ENCODE measurements at places on chromosomes 1 and 21.

GRCh38 chr1:184388971-184389370 lies 2.1 kb downstream of the C1orf21 start:
- DNase-seq, result no peak

- peak; percentile 40 for DNase-seq
Measured at GRCh38 chr1:36765785-36766300, 268.5 kb downstream of the GRIK3 start.

GRCh38 chr1:179767996-179768395 lies 24.9 kb downstream of the FAM163A start:
- DNase-seq, result no peak

DNA sequence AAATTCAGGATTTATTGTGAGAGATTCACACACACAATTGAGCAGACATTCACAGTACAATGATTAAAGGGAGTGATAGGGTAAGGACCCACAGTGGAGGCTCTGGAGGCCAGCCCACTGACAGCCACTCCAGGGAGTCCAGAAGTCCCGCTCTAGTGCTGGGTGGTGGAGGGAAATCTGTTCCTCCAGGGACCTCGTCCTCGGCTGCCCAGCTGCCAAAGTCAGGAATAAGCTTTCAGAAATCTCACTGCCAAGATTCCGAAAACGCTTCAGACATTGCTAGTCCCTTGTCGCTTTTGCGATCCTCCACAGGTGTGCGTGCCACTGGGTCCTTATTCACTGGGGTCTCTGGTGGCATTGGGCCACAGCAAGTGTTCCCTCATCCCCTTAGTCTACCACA lies 2.3 kb downstream of the MX1 start:
- peak; percentile 51 for DNase-seq

DNA sequence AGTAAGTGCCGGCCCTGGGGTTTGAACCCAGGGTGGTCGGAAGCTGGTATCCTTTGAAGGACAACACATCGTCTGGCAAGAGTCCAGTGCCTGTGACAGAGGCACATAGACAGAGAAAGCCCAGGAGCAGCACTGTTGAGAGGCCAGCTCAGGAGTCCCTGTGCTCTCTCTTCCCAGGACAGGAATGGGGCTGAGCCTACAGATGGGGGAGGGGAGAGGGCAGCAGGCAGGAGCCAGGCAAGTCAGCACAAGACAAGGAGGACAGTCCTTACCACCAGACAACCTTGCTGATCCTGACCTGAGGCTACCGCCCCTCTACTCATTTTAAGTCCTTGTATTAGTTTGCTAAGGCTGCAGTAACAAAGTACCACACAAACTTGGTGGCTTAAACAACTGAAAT lies 27.7 kb upstream of the SYT6 start:
- no peak for DNase-seq

- DNase-seq, result no peak
Measured at GRCh38 chr1:228106800-228107054, 2.4 kb downstream of the MRPL55 start.

DNA sequence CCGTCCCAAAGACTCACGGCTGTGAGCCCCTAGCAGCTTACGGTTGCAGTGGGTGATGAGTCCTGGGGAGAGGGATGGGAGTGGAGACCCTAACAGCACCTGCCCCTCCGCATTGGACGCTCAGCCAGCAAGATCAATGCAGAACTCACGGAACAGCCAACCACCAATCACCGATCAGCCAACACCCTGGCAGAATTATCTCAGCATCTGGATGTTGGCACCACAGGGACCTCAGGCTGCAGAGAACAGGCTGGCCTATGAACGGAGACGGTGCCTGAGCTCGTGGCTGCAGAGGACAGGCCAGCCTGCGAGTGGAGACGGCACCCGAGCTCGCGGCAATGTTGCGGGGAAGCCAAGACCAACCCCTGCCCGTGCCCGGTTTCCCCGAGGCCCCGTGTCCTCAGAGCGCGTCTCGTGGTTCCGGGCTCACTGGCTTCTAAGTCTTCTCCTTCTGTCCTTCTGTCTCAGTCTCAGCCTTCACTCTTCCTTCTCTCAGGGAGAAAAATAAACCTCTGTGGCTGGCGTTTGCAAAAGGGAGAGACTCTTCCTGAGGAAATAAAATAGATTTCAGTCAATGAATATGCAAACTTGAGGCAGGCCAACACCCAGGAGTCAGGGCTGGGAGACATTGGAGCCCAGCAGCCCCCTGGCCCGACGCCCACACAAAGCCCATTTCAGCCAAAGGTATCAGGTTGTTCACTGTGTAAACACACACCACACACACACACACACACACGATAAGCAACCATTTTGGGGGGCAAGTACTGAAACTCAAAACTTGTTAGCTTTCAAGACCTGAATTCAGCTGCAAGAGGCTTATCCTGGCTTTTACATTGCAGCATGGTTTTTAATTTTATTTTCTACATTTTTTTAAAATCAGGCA lies 67.8 kb downstream of the SIK1 start:
- no peak for DNase-seq

DNA sequence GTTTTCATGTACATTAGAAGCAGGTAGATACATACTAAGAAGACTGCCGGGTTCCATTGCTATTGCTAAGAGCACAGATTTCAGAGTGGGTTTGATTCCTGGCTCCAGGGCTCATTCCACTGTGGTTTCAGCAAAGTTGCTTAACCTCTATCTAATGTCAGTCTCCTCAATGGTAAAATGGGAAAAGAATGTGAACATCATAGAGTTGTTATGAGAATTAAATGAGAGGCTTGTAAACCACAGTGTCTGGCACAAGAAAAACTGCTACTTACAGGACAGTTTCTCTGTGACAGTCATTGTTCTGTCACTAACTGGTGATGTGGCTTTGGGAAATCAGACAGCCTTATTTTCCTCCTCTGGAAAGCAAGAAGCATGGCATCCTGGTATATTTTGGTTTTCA lies 10.7 kb upstream of the PLXNA2 start:
- DNase-seq, result no peak

GRCh38 chr1:154973344-154974101 lies 958 bp upstream of the CKS1B start:
- DNase-seq, result peak; percentile 97

DNA sequence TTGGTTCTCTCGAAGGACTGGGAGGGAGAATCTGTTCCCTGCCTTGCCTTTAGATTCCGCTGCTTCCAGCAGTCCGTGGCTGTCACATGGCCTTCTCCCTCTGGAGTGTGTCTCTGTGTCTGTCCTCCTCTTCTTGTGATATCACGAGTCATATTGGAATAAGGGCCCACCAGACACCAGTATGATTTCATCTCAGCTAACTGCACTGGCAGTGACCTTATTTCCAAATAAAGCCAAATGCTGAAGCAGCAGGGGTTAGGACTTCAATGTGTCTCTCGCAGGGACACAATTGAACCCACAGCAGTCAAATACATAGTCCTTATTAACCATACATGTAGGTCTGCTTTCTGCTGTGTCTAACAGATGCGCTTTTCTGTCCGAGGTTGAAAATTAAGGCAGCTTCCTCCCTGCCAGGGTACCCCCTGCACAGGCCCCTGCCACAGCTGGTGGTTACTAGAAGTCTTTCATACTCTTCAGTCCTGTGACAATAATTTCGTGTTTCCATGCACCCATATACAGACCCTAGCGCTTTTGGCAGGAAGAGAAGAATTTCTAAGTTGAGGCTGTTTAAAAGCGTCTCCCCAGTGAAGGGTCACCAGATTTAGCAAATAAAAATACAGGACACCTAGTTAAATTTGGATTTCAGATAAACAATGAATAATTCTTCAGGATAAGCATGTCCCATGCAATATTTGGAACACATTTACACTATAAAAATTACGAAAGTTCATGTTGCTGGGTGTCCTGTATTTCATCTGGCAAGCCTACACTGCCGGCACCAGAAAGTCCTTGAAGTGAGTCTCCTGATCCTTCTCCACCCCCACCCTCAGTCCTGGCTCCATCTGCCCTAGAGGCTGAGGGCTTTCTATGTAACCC lies 182.1 kb downstream of the ETS2 start:
- DNase-seq, result no peak

- no peak for DNase-seq
Measured at GRCh38 chr21:31426235-31426797, 82.3 kb upstream of the TIAM1 start.

- no peak for DNase-seq
Measured at GRCh38 chr1:164058198-164058597, 500.8 kb upstream of the PBX1 start.

- no peak for DNase-seq
Measured at GRCh38 chr1:204495078-204495753, 611 bp upstream of the PIK3C2B start.

DNA sequence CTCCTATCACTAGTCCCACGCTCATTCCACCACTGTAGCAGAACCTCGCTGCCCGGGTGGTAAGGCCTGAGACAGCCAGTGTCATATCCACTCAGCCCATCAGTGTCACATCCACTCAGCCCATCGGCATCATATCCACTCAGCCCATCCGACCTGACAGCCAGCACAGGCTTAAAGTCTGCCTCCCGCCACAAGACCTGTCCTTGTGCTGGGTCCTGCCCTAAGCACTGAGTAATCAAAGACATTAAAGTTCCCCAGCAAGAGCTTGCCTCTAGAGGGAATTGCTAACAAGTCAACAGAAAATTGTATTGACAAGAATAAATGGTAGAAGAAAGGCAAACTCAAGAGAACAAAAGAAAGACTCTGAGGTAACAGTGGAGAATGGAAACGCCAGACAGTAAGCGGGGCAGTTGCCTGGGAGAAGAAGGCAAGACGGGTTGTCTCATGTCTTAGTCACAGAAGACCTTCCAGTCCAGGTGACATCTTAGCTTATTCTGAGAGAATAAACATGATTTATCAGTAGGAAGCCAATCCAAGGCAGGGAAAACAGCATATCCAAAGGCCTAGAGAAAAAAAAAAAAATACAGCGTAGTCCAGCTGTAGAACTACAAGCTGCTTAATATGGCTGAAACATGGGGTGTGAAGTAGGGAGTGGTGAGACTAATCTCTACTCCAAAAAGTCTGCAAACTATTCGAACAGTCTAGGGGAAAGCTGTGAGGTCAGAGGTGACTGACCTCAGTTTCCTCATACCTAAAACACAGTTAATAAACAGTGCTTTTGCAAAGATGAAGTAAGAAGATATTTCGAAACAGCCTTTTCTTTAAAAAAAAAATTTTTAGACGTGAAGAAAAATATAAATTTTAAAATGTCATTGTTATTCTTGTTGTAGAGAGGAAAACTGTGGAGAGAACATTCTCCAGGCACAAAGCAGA lies 1.1 kb downstream of the ITLN1 start:
- no peak for DNase-seq

- DNase-seq, result no peak
Measured at GRCh38 chr1:21568809-21569385, 59.7 kb downstream of the ALPL start.

DNA sequence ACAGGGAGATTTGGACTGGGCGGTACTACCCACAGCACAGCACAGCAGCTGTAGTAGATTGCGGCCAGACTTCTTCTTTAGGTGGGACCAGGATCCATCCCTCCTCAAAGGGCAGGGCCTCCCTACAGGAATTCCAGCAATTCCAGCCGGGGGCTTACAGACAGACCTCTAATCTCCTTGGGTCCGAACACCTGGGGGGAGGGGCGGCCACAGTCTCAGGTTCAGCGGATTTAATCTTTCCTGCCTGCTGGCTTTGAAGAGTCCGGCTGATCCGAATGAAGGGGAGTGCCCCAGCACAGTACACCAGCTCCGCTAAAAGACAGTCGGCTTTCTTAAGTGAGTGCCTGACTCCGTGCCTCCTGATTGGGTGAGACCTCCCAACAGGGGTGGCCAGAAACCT lies 1708.5 kb downstream of the BRINP3 start:
- DNase-seq, result no peak

- DNase-seq, result no peak
Measured at GRCh38 chr21:32448803-32449594, 36.5 kb downstream of the EVA1C start.

DNA sequence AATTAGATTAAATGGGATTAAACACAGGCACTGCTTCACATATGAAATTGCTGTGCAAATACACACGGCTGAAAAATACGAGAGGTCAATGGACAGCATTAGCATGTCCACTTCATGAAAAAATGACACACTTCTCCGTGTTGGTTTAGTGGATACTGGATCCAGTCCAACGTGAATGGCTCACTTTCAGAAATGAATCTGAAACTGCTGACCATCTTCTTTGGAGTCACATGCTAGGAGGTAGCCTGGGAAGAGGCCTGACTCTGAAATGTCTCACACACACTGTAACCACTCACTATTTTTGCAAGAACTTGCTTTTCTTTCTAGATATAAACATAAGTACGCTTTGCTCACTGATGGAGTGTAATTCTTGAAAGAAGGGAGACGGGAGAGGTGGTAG lies 127.3 kb downstream of the HLCS start:
- DNase-seq, result no peak

- DNase-seq, result no peak
Measured at GRCh38 chr1:194774535-194774934, 1588.1 kb upstream of the B3GALT2 start.

- no peak for DNase-seq
Measured at GRCh38 chr1:159341736-159342135, 39.6 kb downstream of the FCER1A start.

GRCh38 chr1:52402860-52403240 lies 1.4 kb downstream of the ORC1 start:
- no peak for DNase-seq

DNA sequence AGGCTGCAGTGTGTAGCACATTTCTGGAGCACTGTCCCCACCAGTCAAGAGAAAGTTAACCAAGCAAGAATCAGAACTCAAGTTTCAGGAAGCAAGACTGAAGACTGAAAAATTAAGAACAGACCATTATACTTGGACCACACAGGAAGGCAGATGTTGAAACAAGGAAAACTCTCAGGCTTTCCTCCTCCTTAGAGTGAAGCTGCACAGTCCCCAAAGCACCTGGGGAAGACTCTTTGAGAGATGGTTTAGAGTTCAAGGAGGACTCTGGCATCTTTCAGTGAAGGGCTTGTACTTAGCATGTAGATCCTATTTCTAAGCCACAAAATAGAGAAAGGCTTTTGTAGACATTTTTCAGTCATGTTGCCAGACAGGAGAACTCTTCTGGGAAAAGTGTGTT lies 113.7 kb upstream of the KCTD3 start:
- DNase-seq, result no peak

GRCh38 chr21:29340228-29340627 lies 41.5 kb downstream of the BACH1 start:
- no peak for DNase-seq

DNA sequence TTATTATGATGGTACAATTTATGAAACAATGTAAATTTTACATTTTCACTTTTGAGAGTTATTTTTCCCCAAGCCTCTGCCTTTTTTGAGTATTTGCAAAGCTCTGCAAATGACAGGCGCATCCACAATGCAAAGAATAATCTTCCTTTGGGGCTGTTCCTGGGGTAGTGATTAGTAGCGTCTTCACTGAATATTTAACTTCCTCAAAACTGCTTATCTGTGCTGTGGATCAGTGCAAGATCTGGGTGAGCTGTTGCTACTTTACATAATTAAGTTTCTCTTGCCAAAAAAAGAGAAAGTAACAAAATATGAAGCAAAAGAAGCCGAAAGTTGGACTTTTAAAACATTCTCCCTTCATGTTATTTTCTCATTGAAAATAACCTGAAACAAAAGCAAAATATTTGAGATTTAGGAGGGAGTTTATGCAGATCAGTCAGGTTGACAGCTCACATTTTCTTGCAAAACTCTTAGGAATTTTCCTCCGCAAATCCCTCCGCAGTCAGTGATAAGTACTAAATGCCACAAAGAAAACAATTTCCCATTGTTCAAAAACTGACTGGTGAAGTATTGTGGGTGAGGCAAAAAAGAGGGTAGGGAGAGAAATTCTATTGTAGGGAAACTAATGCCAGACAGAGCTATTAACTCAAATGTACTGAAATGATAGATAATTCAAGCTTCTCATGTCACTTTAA lies 276.4 kb upstream of the B3GALT2 start:
- DNase-seq, result no peak

- no peak for DNase-seq
Measured at GRCh38 chr1:197807739-197808453, 32.6 kb upstream of the DENND1B start.

Measured in tibial artery (tissue), 4 donors.